ENCODE measurements at places on chromosomes 11 and 22.

DNA sequence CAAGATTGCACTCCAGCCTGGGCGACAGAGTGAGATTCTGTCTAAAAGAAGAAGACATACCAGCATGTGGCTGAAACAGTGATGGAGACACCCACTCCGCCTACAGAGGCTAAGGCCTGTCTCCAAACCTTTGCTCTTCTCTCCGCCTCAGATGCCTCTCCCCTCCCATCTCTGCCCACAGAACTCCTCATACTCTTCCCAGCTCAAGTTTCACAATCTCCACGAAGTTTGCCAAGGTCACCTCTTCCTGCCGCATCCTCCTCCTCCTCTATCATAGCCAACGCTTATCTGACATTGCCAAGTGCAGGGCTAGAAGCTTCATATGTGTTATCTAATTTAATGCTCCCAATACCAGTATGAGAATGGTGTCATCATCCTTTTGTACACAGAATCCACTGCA lies 25.9 kb upstream of the FBLN1 start:
- DNase-seq: no peak

DNA sequence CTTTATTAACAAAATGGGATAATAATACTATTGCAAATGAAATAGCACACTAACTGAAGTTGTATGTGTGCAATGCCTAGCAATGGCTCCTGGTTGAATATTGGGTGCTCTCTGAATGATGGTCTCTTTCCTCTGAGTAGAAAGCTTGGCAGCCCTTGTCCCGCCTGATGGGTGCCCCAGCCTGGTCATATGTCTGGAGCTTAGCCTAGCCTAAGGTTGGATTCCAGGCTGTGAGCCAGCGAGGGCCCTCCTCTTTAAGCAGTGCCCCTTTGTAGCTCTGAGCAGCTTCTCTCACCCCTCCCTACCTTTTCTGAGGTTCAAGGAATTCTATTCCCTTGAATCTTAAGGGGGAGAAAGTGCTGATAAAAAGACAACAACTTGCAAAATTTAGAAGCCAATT lies 499.9 kb downstream of the NTM start:
- no peak for DNase-seq

GRCh38 chr11:26715133-26715532 lies 6.7 kb downstream of the SLC5A12 start:
- no peak for DNase-seq

GRCh38 chr22:20580611-20581502 lies 73.4 kb downstream of the MED15 start:
- peak; percentile 4 for DNase-seq

GRCh38 chr22:22207845-22208564 lies 36.6 kb upstream of the VPREB1 start:
- peak; percentile 79 for DNase-seq

GRCh38 chr11:67250059-67251043 lies 15.9 kb upstream of the GRK2 start:
- no peak for DNase-seq

GRCh38 chr11:15918212-15918611 lies 438.1 kb downstream of the SOX6 start:
- DNase-seq: no peak

DNA sequence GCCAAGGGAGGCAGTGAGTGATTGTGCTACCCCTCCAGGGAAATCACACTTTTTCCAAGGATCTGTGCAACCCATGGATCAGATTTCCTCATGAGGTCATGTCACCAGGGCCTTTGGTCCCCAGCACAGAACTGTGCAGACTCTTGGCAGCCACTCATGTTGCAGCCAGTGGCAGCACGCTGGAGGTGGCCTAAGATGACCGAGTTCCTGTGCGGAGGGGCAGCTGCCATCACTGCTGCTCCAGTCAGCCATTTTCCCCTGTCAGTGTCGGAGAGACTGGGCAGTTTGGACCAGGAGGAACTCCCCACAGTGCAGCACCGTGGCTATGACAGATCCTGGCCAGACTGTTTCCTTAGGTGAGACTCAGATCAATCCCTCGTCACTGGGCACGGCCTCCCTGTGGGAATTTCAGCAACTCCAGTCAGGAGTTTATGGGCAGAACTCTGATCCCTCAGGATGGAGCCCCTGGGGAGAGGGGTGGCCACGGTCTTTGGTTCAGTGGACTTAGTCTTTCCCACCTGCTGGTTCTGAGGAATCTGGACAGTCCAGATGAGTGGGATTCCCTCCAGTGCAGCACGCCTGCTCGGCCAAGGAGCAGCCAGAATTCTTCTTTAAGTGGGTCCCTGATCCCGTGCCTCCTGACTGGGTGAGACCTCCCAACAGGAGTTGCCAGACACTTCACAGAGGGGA lies 194.6 kb upstream of the CARD18 start:
- DNase-seq: no peak

GRCh38 chr11:92329646-92330045 lies 105.0 kb downstream of the FAT3 start:
- DNase-seq: no peak

DNA sequence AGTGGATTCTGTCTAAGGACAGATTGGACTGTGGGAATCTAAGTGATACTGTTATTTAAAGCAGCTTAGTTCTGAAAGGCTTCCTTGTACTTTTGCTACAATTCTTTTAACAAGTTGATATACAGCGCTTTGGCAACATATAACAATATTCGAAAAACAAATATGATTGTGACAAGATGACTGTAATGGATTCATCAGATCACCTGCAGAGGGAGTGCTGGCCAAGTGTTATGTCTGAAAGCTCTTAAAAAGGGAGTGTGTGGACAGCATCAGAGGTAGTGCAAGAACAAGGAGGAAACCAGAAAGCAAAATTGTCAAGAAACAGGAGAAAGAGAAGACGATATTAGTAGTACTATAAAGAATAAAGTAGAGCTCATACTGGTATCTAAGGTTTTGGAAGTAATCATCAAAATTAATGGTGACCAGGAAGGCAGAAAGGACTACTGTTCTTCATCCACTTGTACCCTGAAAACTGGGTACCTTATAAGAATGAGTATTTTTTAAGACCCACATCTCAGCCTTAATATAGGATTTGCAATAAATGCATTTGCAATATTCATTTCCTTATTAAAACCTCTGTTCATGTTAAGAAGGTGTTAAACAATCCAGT lies 1112.0 kb upstream of the CCDC90B start:
- DNase-seq: no peak

GRCh38 chr11:128294001-128294670 lies 293.2 kb downstream of the ETS1 start:
- no peak for DNase-seq

- no peak for DNase-seq
These were observed 6.5 kb downstream of the OR52M1 start for GRCh38 chr11:4551346-4551979.

GRCh38 chr11:17013548-17014320 lies 480 bp downstream of the PLEKHA7 start:
- DNase-seq: peak; percentile 36

GRCh38 chr22:42313804-42314581 lies 43.5 kb upstream of the TCF20 start:
- peak; percentile 32 for DNase-seq

DNA sequence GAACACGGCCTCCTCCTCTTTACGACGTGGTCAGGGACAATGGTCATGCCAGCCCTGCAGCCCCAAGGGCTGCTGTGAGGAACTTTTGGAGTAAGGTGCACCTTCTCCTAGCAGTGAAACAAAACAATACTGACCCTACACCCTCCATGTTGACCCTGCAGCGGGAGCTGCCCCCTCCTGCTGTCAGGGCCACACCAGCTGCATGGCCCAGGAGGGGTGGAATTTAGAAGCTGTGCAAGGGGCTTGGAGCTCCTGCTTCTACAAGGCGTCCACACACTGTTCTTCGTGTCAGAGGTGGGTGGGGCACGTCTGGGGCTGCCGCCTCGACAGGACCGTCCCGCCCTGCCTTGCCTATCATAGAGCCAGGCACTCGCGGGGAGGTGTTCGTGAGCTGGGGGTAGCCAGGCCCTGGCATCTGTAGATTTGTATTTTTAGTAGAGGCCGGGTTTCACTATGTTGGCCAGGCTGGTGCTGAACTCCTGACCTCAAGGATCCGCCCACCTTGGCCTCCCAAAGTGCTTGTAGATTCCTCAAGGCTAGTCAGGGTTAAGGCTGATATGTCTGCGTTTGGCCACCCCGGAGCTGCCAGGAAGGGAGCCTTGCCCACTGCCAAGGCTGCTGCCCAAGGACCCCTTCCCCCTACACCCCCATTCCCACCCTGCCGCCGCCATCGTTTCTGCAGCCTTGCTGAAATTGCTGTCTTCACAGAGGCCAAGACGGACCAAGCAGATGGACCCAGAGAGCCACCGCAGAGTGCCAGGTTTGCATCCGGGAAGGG lies 15.9 kb downstream of the INCENP start:
- no peak for DNase-seq

DNA sequence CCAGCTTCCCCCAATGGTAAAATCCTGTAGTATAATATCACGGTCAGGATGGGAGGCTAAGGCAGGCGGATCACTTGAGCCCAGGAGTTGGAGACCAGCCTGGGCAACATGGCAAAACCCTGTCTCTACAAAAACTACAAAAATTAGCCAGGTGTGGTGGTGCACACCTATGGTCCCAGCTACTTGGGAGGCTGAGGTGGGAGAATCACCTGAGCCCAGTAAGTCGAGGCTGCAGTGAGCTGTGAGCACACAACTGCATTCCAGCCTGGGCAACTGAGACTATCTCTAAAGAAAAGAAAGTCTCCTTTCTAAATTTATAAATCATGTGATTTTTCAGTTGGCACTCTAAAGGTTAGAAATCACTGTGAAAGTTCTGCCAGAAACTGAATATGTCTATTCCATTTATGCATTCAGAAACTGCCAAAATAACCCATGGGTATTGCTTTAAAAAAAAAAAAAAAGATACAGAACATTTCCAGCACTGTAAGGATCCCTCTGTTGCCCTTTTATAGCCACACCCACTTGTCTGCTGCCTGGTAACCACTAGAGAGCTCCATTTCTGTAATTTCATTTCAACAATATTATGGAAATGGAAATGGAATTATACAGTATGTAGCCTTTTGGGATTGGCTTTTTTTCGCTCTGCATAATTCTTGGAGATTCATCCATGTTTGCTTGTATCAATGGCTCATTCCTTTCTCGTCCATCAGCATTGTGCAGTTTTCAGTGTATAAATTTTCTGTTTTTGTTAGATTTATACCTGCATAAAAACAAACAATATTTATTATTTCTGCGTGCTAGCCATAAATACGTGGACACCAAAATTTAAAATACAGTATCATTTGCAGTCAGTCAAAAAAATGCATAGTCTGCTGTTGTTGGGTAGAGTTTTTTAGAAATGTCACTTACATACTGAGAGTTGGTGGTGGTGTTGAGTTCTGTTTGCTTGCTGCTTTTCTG lies 9.4 kb downstream of the CDC45 start:
- DNase-seq: no peak

DNA sequence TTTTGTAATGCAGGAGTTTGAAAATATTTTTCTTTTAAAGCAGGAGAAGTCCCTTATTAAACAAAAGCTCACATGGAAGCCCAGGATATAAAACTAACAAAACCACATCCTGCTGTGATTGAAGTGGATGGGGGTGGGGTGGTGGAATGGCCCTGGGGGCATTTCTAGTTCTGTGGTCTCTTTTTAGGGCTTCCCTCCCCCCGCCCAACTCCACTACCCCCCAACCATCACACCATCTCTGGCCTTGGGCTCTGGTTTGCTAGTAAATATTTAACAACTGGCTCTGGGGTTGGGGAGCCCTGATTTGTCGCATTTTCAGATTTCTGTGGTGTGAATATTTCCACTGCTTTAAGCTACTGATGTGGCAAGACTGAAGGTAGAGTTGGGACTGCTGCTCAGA lies 279.6 kb upstream of the PLET1 start:
- no peak for DNase-seq

DNA sequence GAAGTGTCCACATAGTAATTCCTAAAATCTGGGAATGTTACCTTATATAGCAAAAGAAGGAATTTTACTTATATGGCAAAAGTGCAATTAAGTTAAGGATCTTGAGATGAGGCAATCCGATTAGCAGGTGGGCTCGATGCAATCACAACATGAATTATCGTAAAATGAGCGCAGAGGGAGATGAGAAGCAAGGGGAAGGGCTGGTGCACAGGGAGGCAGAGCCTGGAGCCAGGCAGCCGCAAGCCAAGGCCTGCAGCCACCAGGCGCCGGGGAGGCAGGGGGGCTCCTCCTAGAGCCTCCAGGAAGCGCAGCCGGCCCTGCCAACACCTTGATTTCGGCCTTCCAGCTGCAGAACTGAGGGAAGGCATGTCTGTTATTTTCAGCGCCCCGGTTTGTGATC lies 85.7 kb downstream of the CELSR1 start:
- no peak for DNase-seq

GRCh38 chr11:122737951-122738693 lies 82.6 kb downstream of the UBASH3B start:
- no peak for DNase-seq

- DNase-seq: no peak
These were observed 16.6 kb downstream of the CAPRIN1 start for GRCh38 chr11:34068111-34068510.

- DNase-seq: no peak
These were observed 19.8 kb upstream of the LRRC10B start for GRCh38 chr11:61488651-61489291.

DNA sequence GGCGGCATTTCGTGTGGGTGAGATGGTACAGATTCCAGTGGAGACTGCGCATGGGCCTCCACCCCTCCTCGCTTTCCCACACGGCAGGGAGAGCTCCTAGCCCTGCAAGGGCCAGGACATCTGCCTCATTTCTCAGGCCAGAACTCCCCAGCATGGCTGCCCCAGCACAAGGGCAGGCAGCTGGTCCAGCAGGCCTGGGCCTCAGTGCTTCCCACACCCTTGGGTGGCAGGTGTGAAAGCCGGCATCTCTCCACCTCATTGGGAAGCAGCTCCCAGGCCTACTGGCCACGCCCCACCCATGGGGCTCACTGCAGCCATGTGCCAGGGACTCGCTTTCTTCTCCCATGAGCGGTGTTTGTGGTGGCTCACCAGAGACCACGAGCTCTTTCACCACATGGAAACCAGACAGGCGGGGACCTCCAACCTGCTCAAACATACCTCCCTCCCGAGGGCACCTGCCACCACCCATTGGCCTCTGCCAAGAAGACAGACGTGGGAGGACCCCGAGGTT lies 79.1 kb downstream of the NAT10 start:
- no peak for DNase-seq

DNA sequence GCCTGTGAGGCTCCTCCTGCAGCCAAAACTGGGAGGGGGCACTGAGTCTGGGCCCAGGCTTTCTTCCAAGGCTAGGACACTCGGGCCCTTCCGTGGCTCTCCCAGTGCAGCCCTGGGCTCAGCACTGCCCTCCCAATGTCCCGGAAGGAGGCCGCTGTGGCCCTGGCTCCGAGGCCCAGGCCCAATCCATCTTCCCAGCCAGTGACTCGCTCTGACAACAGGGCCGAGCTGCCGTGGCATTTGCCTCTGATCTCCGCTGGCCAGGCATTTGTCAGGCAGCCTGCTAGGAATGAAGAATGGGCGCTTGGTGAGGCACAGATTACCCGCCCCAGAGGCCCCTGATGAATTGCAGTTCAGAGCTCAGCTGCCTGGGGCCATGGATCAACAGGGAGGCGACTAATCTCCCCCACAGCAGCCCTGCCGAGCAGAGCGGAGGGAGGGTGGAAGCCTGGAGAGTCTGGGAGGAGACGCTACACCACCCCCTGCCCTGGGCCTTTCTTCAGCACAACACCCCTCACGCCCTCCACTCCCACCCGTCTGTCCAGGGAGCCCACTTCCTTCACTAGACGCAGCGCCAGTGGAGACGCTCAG lies 8.3 kb downstream of the FXYD2 start:
- DNase-seq: no peak

GRCh38 chr11:86775361-86775760 lies 25.0 kb upstream of the PRSS23 start:
- no peak for DNase-seq

Measured in activated naive CD4-positive, alpha-beta T cell treated with anti-CD3 and anti-CD28 coated beads, Interleukin-2, amount 50 U/mL, for 16 hours (primary cell).